ENCODE measurements at places on chromosomes 3 and 15.

DNA sequence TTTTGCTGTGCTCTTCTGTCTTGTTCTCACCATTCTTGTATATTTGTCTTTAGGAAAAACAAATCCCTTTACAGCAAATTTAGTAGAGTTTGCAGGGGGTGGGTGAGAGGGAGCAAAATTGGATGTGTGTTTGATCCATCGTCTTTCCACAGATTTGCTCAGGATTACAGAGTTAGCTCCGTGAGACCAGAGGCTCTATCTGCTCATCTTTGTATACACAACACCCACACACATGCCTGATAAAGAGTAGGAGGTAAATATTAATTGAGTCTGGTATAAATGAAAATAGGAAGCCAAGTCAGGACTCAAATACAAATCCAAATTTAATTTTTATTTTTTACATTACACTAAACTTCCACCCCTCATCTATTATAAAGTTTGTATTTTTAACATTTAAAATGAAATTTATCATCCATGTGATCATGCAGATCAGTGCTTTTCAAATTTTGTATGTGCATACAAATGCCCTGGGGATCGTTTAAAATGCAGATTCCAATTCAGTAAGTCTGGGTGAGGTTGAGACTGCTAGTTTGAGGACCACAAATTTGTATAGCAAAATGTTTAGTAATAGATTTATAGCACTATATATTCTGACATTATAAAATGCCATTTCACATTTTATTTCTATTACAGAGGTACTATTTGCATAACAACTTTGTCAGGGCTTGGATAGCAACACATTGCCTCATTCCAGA lies 326.7 kb downstream of the LSAMP start:
- DNase-seq, result no peak

DNA sequence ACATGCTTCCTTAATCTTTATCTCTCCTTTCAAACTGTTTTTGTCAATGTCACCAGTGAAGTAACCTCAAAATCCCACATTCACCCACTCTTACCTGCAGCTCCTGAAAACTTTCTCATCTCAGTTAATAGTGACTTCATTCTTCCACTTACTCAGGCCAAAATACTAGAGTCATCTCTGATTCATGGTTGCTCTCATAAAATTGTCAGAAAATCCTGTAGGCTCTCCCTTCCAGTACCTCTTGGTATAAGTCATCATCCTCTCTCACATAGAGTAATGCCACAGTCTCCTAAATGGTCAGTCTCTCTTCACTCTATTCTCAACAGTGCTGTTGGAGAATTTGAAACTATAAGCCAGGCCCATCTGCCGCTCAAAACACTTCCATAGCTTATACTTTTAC lies 34.9 kb upstream of the POU1F1 start:
- DNase-seq, result no peak

GRCh38 chr3:85574006-85574705 lies 615.4 kb downstream of the CADM2 start:
- no peak for DNase-seq

DNA sequence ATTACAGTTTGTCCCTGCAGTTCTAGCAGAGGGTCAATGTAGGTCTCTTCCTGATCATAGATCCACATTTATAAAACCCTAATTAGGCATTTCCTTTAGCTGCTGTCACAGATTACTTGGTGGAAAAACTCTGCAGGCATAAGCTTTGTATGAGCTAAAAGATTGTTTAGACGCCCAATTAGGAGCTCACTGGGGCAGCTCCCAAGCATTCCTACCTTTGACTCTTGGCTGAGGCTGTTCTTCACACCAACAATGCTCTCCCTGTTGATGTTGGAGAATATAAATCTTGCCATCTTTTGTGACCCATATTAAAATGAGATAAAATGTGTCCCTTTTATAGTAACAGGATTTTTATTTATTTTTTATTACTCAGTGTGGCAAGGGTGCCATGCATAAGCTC lies 148.3 kb upstream of the TRIM42 start:
- no peak for DNase-seq

DNA sequence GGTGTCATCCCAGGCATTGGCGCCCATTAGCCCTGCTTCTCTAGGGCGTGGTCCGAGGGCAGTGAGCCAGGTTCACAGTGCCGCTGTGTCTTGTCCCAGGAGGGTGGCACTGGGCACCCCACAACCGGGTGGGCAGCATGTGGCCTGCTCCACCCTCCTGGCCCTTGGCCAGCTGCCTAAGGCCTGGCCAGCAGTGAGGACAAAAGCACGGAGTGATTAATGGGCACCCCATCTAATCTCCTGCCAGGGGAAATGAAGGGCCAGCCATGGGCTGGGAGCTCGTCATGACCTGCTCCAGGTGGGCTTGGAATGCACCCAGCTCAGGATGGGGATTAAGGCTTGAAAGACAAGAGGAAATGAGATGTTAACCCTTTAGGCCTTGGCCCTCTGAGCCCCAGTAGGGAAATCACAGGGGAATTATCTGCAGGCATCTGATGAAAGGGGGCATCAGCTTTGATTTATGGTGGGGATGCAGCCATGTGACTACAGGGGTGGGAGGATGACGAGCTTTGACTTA lies 5.2 kb downstream of the THSD4 start:
- DNase-seq, result no peak

DNA sequence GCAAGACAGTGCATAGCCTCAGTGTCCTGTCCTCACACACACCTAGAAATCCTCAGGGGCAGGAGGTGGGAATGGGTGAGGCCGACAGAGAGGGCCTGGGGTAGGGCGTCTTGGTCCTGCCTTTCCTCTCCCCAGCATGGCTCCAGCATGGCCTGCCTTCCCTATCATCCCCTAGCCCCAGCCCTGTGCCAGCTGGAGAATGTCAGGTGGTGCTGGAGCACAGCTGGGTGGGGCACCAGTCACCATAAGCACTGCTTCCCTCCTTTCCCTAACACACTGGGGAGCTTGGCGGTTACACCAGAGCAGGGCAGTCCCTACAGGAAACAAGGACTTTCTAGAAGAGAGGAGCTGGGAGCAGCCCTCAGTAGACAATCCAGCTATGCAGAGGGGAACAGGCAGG lies 236.8 kb downstream of the KLF13 start:
- no peak for DNase-seq

DNA sequence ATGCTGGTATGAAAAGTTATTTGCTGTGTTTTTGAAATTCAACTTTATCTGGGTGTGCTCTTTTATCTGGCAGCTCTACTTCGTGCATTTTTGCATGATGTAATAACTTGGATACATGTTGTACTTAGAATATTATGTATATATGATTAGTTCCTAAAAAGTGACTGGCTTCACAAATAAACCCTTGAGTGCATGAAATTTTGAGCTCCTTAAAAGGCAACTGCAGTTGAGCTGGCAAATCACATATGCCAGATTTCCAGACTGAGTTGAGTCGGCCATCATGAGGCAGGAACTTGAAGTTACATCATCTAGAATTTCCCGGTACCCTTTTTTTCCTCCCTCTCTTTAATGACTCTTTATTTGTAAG lies 162.5 kb downstream of the FNDC3B start:
- DNase-seq, result no peak

GRCh38 chr15:92111751-92112150 lies 258.2 kb downstream of the SLCO3A1 start:
- DNase-seq, result no peak

All from brain pericyte (primary cell).